ENCODE measurements at places on chromosomes 7 and 10. TPM values are rescaled to one million over a fixed set of nuclear protein-coding genes. Genes with fewer than 3 reads are reported as not detected.
A peak's percentile ranks its signal among the peaks of the same experiment; 100 is the strongest.

The LSM8 gene
- total RNA-seq = 49.9 TPM

GRCh38 chr10:79021948-79022499 lies 46.7 kb upstream of the ZMIZ1 start:
- no peaks in the 10 kb centered on the region for H3K36me3 ChIP-seq
- H3K4me3 ChIP-seq = no peak overlapping the region
- no peak for DNase-seq
- no peaks in the 10 kb centered on the region for H3K27me3 ChIP-seq
- no peaks in the 10 kb centered on the region for H3K4me1 ChIP-seq

The UNCX gene
- not detected for total RNA-seq

GRCh38 chr7:157310676-157311185 lies 26.1 kb upstream of the DNAJB6 start:
- peak overlapping the region; percentile 93 for H3K27ac ChIP-seq
- H3K36me3 ChIP-seq = no peaks in the 10 kb centered on the region
- H3K4me3 ChIP-seq = no peak overlapping the region
- H3K4me1 ChIP-seq = no peaks in the 10 kb centered on the region
- DNase-seq = peak; percentile 83
- no peaks in the 10 kb centered on the region for H3K27me3 ChIP-seq

DNA sequence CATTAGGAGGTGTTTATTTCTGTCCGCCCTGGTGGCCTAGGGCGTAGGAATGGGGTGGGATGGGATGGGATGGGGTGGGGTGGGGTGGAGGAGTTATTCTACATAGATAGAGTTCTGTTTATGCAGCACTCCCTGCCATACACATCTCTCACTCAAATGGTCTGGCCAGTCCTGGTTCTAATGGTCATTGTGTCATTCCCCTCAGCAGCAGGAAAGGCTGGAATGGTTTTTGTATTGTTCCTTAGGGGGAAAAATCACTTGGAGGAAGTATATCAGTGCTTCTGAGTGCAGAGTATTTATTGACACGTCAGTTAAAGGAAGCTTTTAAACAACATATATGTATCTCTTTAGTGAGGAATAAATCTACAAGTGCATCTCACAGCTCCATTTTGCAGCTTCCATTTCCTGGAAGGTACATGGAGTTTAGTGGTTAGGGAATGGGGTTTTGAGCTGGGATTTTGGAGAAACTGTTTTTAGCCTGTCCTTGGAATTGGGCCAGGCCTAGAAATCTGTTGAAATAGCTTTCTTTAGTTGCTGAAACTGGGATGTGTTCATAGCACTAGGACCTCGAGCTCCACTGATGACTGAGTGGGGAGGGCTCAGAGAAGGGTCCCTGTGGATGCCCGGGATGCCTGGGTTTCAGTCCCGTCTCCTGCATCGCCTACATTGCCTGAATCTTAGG lies 8.3 kb downstream of the TSPAN14 start:
- peak overlapping the region; percentile 47 for H3K4me3 ChIP-seq
- no peaks in the 10 kb centered on the region for H3K36me3 ChIP-seq
- DNase-seq = no peak
- H3K27me3 ChIP-seq = no peaks in the 10 kb centered on the region
- peak overlapping the region; percentile 94 for H3K27ac ChIP-seq
